ENCODE measurements at places on chromosomes 5 and 9.
A peak's percentile ranks its signal among the peaks of the same experiment; 100 is the strongest.

- DNase-seq: no peak
Observed at GRCh38 chr5:139669662-139670368, 21.7 kb downstream of the CXXC5 start.

DNA sequence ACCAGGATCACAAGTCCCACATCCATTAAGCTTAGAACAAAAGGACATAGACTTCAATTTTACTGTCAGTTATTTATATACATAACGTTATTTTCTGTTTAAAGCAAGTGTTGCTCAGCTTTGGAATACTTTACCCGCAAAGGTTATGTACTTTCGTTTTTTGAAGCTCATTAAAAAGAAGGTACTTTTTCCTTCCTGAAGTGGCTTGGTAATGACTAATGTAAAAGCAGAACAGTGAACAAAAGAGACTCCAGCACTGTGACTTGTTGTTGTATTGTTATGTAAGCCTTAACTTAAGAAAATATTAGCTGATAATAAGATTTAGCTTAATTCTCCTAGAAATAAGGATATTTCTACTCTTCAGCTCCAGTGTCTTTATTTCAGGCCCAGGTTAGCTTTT, 97.3 kb upstream of the SLCO6A1 start:
- peak; percentile 15 for DNase-seq

GRCh38 chr9:2545881-2546490, 75.6 kb upstream of the VLDLR start:
- DNase-seq: no peak

DNA sequence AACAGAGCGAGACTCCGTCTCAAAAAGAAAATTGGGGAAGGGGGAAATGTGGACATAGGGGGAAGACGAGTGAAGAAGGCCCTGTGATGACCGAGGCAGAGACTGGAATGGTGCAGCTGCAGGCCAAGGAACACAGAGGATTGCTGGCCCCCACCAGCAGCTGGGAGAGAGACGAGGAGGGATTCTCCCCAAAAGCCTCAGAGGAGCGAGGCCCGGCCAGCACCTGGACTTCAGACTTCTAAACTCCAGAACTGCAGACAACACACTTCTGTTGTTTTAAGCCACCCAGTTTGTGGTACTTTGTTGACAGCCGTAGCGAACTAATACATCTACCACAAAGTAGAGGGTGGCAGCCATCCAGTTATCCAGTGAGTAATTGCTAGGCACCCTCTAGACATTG, 124.6 kb downstream of the ATPSCKMT start:
- no peak for DNase-seq

- DNase-seq: no peak
Observed at GRCh38 chr9:76090909-76091308, 200.4 kb downstream of the PCSK5 start.

DNA sequence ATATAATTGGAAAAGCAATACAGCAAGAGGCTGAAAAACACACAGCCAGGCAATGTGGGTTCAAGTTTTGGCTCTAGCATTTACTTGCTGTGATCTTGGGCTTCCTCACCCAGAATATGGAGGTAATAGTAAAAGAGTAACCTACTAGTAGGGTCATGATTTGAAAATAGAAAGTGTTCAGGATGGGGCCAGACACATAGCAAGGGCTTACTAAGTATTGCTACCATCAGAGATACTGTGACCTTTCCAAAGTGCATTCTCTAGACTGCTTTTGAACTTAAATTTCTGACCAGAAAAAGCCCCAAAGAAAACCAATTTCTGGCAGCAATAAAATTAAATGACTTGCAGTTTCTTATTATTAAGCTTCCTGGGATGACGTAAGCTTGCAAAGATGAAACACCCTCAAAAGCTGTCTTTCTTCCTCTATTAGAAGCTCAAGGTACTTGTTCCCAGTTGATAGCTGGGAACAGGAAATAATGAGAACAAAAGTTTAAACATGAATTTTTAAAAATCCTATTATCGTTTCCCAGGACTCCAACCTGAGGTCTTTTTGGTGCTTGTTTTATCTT, 20.3 kb downstream of the SLC45A2 start:
- DNase-seq: peak; percentile 46

All from GM06990 (cell line).